Mesothelial cell of epicardium (in vitro differentiated cells): ENCODE measurements at places on chromosomes 16 and 17. TPM values are rescaled to one million over a fixed set of nuclear protein-coding genes. Genes with fewer than 3 reads are reported as not detected.

HS3ST3A1 gene
- total RNA-seq = 8.8 to 10.2 TPM (median 10.2 TPM) in 3 replicates

KRT40 gene
- total RNA-seq = 0.16 TPM in 1 of 3 replicates, not detected in the others

PRSS8 gene
- 79.1 to 84.3 TPM (median 79.9 TPM) in 3 replicates for total RNA-seq

VKORC1 gene
- total RNA-seq = 48.6 to 53.7 TPM (median 49.5 TPM) in 3 replicates

DNAH3 gene
- total RNA-seq = not detected in 3 replicates

NOD2 gene
- total RNA-seq = 0.52 to 0.63 TPM (median 0.58 TPM) in 3 replicates

MT1F gene
- 0.63 to 0.95 TPM (median 0.66 TPM) in 3 replicates for total RNA-seq

CARD14 gene
- total RNA-seq = 5.4 to 6.9 TPM (median 6.8 TPM) in 3 replicates

SOX9 gene
- total RNA-seq = 43.2 to 47.8 TPM (median 47.1 TPM) in 3 replicates

FOXC2 gene
- 10.4 to 12.3 TPM (median 11.7 TPM) in 3 replicates for total RNA-seq

C16orf96 gene
- total RNA-seq = 0.45 to 0.95 TPM (median 0.58 TPM) in 3 replicates

NETO2 gene
- 26.2 to 27.5 TPM (median 26.9 TPM) in 3 replicates for total RNA-seq

SDR42E2 gene
- 0.09 TPM in 2 of 3 replicates, not detected in the other for total RNA-seq

TNFSF13 gene
- total RNA-seq = 4.3 to 6.1 TPM (median 5.2 TPM) in 3 replicates

SSTR5 gene
- not detected in 3 replicates for total RNA-seq

PRAC1 gene
- total RNA-seq = 14.0 to 16.8 TPM (median 15.2 TPM) in 3 replicates

TBC1D3 gene
- not detected in 3 replicates for total RNA-seq

NPTX1 gene
- total RNA-seq = 0.20 to 0.27 TPM (median 0.20 TPM) in 3 replicates

FXR2 gene
- total RNA-seq = 43.2 to 44.5 TPM (median 43.4 TPM) in 3 replicates

CTRL gene
- total RNA-seq = 1.00 to 1.5 TPM (median 1.4 TPM) in 3 replicates
